ENCODE measurements at places on chromosomes 5 and 9.

DNA sequence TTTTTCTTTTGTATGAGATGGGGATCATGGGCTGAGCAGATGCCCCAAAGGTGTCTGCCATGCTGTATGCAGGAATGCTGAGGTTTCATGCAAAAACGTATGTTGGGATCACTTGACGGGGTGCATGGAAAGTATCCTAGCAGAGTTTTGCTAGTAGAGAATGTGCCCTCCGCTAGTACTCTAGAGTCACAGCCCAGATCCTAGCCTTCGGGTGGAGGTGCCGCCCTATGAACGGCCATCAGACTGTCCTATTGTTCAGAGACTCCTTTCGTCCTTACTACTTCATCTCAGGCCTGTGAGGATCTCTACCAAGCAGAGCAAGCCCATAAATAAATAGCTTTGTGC lies 69.6 kb upstream of the SPATA31E1 start:
- no peak for DNase-seq

- no peak for DNase-seq
These were observed 148.4 kb downstream of the MAN2A1 start for GRCh38 chr5:109838157-109838556.

GRCh38 chr9:132164604-132165362 lies 2.9 kb downstream of the NTNG2 start:
- no peak for DNase-seq

DNA sequence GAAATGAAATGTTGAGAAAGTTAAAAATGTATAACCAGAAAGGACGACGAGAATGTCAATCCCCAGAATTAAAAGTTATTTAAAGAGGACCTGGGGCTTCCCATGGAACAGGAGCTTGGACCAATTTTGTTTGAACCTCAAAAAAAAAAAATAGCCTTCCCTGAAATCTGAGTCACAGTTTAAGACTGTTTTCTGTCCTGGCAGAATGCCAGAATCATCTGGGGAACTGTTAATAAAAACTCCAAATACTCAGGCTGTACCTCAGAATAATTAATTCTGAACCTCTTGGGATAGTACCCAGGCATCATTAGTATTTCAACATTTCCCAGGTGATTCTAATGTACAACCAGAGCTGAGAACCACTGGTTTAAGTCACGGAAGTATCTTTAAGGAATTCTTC lies 102.2 kb upstream of the SLCO6A1 start:
- no peak for DNase-seq

DNA sequence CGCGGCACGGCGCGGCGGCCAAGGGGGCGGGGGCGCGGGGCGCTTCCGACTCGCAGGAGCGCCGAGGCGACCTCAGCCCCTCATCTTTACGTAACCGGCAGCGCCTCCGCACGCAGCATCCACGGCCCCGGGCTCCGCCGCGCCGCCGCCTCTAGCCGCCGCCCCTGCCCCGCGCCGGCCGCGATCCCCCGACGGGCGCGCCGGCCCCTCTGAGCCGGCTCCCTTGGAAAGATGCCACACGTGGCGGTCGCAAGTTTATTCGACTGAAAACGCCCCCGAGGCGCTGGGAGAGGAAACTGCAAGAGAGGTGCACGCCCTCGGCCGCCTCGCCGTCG lies 1.0 kb downstream of the KLF9 start:
- DNase-seq, result peak; percentile 34

GRCh38 chr5:180900178-180900577 lies 1.2 kb downstream of the BTNL8 start:
- no peak for DNase-seq

GRCh38 chr5:57172466-57173318 lies 1.2 kb upstream of the GPBP1 start:
- DNase-seq, result peak; percentile 53

DNA sequence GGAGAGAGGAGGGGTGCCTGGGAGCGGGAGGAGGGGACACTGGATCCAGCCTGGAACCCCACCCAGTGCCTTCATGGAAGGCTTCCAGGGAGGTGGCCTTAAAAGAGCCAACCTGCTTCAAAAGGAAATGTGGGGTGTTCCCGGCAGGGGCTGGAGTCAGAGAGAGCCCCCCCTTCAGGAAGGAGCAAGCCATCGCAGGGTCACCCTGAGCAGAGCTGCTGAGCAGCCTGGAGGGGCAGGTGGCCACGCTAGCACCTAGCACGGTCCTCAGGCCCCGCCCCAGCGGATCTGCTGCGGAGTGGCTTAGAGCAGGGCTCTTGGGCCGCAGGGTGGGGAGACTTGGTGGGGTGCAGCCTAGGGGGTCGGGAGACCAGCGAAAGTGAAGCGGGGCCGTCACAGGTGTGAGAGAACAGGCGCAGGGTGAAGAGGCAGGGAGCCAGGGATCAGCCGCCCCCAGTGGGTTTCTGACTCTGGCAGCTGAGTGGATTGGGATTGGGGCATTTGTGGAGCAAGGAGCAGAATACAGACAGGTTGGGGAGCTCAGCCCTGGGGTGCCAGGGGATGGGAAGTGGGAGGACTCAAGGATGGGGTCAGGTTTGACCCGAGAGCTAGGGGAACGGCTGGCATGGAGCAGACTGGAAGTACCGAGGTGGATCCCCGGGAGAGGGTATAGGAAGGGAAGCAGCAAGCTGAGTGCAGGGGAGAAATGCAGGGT lies 1.5 kb downstream of the LCN2 start:
- DNase-seq, result no peak

DNA sequence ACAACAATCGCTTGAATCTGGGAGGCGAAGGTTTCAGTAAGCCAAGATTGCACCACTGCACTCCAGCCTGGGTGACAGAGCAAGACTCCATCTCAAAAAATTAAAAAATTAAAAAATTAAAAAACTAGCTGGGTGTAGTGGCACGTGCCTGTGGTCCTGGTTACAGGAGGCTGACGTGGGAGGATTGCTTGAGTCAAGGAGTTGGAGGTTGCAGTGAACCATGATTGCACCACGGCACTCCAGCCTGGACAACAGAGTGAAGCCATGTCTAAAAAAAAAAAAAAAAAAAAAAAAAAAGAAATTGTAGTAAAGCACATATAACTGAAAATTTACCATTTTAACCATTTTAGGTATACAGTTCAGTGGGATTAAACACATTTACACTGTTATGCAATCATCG lies 13.1 kb upstream of the CCIN start:
- DNase-seq, result no peak

- DNase-seq, result no peak
These were observed 49.2 kb downstream of the PLEKHG4B start for GRCh38 chr5:141211-141610.

- no peak for DNase-seq
These were observed 626.7 kb downstream of the PRR16 start for GRCh38 chr5:121090822-121091221.

DNA sequence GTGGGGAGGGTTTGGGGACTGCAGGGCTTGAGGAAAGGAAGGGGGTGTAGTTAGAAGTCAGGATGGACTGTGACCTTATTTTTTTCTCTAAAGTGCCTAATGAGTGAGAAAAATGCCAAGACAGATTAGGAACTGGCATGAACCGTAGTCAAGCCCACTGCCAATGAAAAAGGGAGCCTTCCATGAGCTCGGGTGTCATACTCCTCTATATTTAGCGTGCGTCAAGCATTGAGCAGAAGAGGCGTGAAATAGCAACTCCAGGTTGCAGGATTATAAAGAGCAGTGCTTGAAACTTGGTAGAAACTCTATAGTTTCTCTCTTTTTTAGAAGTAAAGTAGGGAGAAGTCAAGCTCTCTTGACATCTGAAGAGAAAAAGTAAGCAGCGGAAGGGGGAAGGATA lies 1.8 kb downstream of the SGCD start:
- no peak for DNase-seq

- DNase-seq, result no peak
These were observed 47.1 kb downstream of the SPIN1 start for GRCh38 chr9:88435336-88435735.
